Effector memory CD8-positive, alpha-beta T cell (primary cell): ENCODE measurements at places on chromosomes 5 and 9.

DNA sequence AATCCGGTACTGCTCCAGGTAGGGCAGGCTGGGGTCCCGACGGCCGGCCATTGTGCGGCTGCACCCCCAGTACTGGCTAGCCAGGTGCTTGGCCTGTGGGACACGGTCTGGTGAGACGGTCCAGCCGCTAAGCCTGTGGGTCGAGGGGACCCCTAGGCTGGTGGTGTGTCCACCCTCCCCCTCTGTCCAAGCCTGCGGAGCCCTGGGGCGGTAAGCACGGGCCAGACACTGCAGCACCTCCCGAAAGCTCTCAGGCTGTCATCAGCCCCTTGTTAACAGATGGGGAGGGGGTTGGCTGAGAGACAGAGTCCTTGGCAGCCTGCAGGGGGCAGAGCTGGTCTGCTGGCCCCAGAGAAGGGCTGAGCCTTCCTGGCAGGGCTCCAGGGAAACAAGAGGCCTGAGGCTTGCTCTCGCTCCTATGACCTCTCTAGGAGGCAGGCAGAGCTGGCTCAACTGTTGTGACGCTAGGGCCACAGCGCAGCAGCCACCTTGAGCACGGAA is 11.8 kb upstream of the MRNIP start:
- no peak for DNase-seq

DNA sequence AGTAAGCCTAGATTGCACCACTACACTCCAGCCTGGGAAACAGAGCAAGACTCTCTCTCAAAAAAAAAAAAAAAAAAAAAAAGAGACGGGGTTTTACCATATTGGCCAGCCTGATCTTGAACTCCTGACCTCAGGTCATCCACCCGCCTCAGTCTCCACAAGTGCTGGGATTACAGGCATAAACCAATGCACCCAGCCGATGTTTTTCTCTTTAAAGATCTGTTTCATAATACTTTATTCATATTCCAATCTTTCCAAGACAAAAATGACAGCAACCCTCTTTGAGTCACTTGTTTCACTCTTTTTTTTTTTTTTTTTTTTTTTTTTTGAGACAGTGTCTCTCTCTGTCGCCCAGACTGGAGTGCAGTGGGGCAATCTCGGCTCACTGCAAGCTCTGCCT is 13.6 kb upstream of the LMNB1 start:
- DNase-seq = no peak

- DNase-seq = no peak
Observed at GRCh38 chr5:135251093-135251492, 147.9 kb downstream of the MACROH2A1 start.

DNA sequence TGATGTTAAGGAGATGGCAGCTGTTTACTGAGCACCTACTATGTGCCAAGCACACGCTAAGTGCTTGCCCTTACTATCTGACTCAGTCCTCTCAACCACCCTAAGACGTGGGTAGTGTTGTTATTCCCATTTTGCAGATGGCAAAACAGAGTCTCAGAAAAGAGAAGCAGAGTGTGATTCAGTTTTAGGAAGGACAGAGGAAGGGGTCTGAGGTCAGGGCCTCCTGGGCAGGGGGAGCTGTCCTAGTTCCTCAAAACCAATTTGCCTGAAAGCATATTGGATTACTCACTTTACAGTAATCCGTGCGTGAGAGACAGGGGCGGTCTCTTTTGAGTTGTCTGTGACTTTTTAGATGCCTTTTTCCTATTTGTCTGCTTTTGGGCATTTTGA is 23.2 kb downstream of the DNM1 start:
- DNase-seq = no peak

DNA sequence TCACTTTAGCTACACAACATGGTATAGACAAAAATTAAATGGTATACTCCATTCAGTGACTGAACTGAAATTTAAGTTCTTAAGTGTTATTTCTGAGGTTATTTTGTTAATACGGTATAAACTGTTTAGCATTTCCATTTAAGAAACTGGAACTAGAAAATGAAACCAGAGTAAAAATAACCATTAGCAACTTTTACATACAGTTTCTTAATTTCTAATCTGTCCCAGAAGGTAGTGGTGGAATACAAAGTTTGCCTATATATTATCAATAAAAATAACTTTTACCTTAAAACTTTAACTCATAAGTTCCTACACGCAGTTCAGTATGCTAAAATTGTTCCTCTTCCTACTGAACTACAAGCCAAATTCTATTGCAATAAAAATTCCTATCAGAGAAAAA is 10.3 kb downstream of the GOLPH3 start:
- no peak for DNase-seq

- DNase-seq = no peak
Observed at GRCh38 chr9:27384262-27385014, 87.5 kb upstream of the EQTN start.

GRCh38 chr5:149796030-149796429 is 65.9 kb downstream of the PPARGC1B start:
- no peak for DNase-seq

GRCh38 chr5:150642567-150642927 is 2.1 kb downstream of the SYNPO start:
- no peak for DNase-seq

DNA sequence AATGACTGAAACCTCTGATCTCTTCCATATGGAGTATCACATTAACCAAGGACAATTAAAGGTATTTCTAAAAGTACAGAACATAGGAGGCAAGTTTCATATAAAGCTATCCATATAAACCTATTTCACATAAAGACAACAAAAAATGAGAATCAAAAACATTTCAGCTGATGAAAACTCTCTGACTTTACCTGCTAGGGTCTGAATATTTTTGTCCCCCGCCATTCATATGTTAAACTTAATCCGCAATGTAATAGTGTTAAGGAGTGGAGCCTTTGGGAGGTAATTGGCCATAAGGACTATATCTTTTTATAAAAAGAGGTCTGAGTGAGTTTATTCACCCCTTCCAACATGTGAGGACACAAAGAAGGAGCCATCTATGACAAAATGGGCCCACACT is 788.5 kb downstream of the DTWD2 start:
- no peak for DNase-seq

- DNase-seq = peak; percentile 39
Observed at GRCh38 chr9:120904061-120904977, 22.3 kb downstream of the TRAF1 start.

- DNase-seq = no peak
Observed at GRCh38 chr5:100043475-100043874, 491.7 kb upstream of the FAM174A start.

- no peak for DNase-seq
Observed at GRCh38 chr9:8668231-8668630, 868.7 kb upstream of the DMAC1 start.
